ENCODE measurements at places on chromosomes 5 and 9. TPM values are rescaled to one million over a fixed set of nuclear protein-coding genes. Genes with fewer than 3 reads are reported as not detected.

CRB2 gene
- 5.3 TPM for total RNA-seq

GRIN1 gene
- total RNA-seq = 31.2 TPM

LCN15 gene
- not detected for total RNA-seq

KCNV2 gene
- not detected for total RNA-seq

GFI1B gene
- total RNA-seq = not detected

POLR3G gene
- 4.5 TPM for total RNA-seq

PWWP2A gene
- 43.0 TPM for total RNA-seq

MOB3B gene
- total RNA-seq = 6.2 TPM

IL4 gene
- not detected for total RNA-seq

ANKRD33B gene
- 4.2 TPM for total RNA-seq

ARHGEF39 gene
- 0.94 TPM for total RNA-seq

HK3 gene
- 0.31 TPM for total RNA-seq

ARSI gene
- 0.31 TPM for total RNA-seq

CRHBP gene
- total RNA-seq = 2.3 TPM

TTC39B gene
- 6.9 TPM for total RNA-seq

RALGPS1 gene
- total RNA-seq = 86.6 TPM

LCN12 gene
- not detected for total RNA-seq

NR5A1 gene
- under 0.01 TPM for total RNA-seq

NREP gene
- total RNA-seq = 685 TPM

CYSRT1 gene
- not detected for total RNA-seq

SHROOM1 gene
- 0.47 TPM for total RNA-seq

DIPK1B gene
- 25.1 TPM for total RNA-seq

PCDHB9 gene
- total RNA-seq = 6.1 TPM

MSX2 gene
- not detected for total RNA-seq

NDUFS4 gene
- 87.8 TPM for total RNA-seq

TAL2 gene
- 3.0 TPM for total RNA-seq

NUTM2F gene
- total RNA-seq = not detected

SLC36A3 gene
- total RNA-seq = not detected

TPPP gene
- total RNA-seq = 16.2 TPM

PTGES gene
- 3.3 TPM for total RNA-seq

SNX30 gene
- 25.0 TPM for total RNA-seq

TAF11L13 gene
- not detected for total RNA-seq

All from occipital lobe (tissue), 3 donors.